Cortex of kidney (tissue), 1 donor: ENCODE measurements at places on chromosomes 16 and 17.

GRCh38 chr16:53545433-53545832 lies 42.4 kb upstream of the AKTIP start:
- no peak for DNase-seq

DNA sequence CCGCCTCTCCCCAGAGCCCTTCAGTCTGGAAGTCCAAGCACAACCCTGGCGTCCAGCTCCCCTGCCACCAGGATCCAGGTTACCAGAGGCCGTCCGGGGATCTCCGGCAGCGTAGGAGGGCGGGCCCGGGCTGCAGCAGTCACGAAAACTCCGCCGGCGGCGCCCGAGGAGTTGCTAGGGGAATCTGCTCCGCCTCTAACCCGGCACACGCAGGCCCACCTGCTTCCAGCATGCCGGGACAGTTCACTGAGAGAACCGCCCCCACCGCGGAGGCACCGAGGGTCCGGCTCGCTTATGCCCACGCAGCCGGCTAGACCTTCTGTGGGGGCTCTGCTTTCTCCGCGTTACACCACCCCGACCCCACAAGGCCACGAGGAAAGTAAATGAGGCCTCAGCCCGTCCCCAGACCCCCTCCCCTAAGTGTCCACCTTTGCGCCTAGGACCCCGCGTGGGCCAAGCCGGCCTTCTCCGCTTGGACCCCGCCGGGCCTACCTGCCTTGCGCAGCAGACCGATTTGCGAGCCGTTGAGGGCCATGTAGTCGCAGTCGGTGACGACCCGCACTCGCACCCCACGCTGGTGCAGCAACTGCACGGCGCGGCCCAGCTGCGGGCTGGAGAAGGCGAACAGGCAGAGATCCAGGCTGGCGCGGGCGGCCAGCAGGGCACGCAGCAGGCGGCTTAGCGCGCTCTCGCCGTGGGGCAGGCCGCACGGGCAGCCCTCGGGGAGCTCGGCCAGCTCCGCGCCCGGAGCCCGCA lies 587 bp downstream of the PLD6 start:
- no peak for DNase-seq

GRCh38 chr17:46154151-46154816 lies 38.9 kb downstream of the KANSL1 start:
- no peak for DNase-seq

DNA sequence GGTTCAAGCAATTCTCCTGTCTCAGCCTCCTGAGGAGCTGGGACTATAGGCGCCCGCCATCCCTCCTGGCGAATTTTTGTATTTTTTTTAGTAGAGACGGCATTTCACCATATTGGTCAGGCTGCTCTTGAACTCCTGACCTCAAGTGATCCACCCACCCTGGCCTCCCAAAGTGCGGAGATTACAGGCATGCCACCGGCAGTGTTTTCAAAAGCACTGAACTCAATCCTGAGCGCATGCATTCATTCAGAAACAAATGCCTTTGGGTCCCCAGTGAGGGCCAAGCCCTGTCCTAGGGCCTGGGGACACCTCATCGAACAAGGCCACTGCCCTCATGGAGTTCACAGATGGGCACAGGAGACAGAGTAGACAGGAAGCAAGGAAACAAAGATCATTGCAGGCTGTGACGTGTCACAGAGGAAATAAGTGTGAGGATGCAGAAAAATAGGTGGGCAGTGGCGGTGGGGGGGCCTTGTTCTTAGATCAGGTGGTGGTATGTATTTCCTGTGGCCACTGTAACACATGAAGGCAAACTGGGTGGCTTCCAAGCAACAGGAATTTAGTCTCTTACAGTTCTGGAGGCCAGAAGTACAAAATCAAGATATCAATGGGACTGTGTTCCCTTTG lies 12.5 kb downstream of the TMEM114 start:
- no peak for DNase-seq

GRCh38 chr16:16095646-16096045 lies 127.6 kb downstream of the ABCC6 start:
- no peak for DNase-seq

DNA sequence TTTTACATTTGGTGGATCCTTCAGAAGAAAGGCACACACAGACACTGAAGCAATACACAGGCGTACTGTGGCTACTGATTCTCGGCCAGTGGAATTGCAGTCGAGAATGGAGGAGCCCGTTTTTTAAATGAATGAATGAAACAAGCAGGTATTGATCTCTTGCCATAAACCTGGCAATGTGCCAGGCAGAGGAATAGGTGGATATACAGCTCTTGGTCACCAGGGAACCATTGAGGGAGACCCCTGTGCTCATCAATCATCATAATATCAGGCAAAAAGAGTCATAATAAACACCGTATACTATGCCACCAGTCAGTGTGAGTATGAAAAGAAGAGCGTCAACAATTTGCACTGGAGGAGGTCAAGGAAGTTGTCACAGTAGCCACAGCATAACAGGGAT lies 140.3 kb upstream of the FOXF1 start:
- DNase-seq, result no peak

DNA sequence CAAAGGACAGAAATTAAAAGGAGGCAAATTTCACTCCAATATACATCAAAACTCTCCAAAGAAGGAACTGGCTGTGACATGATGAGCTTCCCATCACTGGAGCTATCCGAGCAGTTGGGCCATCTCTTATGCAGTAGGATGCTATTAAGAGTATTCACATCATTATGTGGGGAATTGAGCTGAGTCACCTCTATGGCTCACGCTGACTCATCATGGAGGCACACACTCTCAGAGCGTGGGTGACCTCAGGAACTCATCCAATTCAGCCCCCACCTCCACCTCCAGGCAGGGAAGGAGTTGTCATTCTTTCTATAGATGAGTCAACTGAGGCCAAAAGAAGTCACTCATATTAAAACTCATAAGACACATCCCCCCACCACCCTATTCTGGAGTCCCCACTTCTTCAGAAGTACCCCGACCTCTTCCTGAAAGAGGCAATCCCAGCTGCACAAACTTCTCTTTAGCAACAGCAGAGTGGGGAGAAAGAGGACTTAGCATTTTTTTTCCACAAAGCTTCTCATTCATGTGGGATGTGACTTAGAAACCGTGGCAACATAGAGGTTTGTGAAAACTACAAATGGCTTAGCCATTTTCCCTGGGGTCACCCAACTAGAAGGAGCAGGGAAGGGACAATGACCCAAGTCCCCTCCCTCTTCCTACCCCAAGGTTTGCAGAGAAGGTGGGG lies 32.5 kb downstream of the ABCC12 start:
- DNase-seq, result no peak
